ENCODE measurements at places on chromosomes 4 and X. TPM values are rescaled to one million over a fixed set of nuclear protein-coding genes. Genes with fewer than 3 reads are reported as not detected.

Gene SH3D19
- total RNA-seq: 41.7 TPM

DNA sequence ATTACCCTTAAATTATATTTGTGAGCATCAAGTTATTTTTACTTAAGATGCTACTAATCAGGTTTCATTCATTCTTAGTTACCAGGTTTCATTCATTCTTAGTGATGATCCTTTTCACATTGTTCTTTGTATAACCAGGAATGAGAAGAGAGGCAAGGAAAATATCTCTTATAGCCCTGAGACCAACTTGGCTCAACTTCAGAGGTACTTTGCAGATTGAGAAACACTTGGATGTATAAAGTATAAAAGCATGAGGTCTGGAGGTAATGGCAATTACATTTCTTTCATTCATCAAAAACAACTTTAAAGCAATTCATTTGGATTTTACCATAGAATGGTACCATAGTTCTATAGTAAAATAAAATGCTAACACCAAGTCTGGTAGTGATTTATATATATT is 231.0 kb downstream of the PRDM5 start:
- DNase-seq: no peak

Gene YTHDC1
- total RNA-seq: 116 TPM

GRCh38 chr4:112562254-112562879 is 46.4 kb upstream of the NEUROG2 start:
- no peak for DNase-seq

Gene SLC10A7
- 26.7 TPM for total RNA-seq

GRCh38 chr4:146343199-146343598 is 128.9 kb downstream of the REELD1 start:
- no peak for DNase-seq

- no peak for DNase-seq
These were observed 201.4 kb downstream of the SPOCK3 start for GRCh38 chr4:167032871-167033270.

DNA sequence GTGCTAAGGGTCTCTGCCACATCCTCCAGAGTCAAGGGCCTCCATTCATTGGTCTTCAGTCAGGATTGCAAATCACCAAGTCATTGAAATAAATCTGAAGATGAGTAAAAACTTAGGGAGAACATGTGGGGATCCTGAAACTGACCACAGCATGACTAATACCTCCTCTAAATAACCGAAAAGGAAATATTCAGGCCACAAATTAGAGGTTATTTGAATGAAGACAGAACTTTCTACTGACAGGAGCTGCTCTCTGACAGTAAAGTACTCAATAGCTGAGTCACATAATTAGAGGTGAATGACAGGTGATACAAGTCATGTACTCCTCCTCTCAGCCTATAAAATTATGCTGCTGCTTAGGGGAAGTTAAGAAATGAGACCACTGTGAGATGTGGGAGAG is 240.2 kb upstream of the F9 start:
- DNase-seq: no peak

Gene NEXMIF
- total RNA-seq: 2.4 TPM

DNA sequence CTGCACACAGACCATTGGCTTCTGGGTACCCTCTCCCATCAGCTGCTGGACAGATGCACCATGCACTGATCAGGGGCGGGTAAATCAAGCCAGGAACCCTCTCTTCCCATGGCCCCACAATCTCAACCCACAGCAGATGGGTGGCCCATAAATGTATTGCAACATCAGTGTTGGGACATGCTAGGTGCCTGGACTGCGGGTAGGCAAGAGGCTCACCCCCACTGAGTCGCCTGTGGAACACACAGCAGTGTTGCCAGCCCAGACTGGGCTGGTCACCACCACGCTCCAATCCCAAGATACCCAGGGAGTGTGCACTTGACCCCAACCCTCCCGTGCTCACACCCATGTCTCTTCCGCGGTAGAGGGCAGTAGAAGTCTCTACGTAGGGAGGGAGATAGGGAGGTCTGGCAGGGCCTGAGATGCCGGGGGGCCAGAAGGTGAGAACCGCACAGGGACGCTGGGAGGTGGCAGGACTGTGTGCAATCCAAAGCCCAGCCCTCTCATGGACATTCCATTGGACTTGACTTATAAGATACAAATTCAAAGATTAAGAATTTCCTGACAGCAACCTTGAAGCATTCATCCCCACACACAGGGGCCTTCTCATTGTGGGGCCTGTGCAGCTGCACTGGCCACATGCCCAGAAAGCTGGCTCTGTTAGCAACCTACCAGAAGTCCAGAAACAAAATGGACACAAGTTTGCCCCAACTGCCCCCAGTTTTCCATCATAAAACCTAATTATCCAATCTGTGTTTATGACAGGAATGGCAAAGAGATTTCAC is 183.7 kb downstream of the NSUN7 start:
- DNase-seq: no peak

Gene NDNF
- total RNA-seq: 26.3 TPM

Gene ARMCX4
- total RNA-seq: 29.8 TPM

DNA sequence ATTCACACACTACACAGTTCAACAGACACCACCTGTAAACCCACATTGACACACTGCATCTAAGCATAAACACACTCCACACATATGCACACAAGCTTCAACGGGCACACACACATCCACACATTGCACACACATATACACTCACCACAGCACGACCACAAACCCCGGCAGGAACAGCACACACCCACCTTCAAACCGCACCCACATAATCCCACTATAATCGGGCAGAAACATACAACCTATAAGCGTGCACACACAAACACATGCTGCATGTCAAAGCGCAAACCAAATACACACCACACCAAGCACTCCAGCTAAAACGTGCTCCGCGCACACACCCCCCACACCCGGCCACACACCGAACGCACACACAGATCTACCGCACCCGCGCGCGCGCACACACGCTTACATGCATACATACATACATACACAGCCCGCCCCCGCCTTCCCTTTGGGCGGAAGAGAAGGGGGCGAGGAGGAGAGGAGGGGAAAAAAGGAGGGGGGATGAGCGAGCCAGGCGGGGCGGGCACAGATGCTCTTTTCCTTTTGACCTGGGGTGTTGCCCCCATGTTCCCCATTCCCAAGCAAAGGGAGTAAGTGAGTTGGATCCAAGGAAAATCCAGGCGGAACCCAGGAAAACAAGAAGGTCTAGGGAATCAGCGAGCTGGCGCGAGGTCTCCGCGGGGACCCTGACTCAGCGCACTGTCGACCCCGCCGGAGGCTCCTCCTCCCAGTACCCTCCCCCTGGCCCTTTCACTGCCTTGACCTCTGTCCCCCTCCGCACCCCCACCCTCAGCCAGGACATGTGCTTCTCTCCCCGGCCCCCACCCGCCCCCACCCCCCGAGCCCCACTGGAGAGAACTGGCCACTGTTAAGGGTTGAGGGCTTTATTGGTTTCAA is 9.9 kb downstream of the ARHGAP36 start:
- DNase-seq: no peak

DNA sequence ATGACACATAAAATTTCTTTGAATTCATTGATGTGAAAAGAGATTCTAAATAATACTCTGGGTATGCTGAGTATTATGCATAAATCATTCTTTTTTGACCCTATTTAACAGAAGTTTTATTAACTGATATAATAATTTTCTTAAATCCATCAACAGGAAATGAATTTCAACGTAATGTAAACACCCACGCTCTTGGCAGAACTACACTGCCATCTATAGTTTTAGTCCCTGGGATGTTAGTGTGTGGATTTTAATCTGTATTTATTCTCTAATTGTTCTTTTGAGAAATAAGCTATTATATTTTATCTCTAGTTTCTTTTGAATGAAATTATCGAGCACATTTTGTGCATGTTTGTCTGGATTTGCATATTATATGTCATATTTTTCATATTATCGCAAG is 666.8 kb upstream of the NDST4 start:
- DNase-seq: no peak

GRCh38 chr4:42816880-42817400 is 75.6 kb upstream of the GRXCR1 start:
- no peak for DNase-seq

Gene ANXA5
- total RNA-seq: 141 TPM

GRCh38 chr4:142463206-142463605 is 382.9 kb downstream of the INPP4B start:
- no peak for DNase-seq

DNA sequence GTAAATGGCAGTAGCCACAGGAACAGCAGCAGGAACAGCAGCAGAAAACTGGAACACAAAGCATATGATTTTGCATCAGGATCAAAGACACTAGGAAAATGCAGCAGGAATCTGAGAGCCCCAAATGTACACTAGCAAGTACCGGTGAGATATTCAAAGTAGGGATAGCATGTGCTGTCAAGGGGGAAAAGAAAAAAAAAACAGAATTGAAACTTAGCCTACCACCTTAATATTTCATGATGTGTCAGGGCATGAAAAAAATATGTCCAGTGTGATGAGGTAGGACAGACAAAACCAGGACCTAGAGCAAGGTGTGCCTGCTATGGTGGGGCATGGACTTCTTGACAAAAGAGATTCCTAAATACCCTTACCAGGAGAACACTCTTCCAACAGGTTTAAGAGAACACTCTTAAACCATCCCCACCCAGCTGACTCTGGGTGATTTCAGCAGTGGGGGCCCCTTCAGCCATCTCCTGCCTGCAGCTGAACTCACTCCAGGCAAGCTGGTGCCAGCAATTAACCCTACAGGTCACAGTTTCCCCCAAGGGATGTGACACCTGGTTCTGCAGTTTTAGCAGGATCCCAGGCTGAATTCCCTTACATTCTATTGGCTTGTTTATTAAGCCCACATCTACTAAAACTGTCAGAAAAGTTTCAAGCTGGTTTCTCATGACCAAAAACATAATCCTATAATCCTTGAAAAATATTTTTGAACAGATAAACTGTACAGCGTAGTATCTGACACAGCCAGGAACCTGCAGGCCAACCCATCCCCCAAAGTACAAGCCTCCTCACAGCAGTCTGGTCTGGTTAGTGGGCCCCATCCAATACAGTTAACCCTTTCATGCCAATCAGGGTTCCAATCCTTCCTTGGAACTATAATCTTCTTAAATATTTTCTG is 62.9 kb upstream of the FMR1 start:
- DNase-seq: no peak

- DNase-seq: no peak
These were observed 38.8 kb downstream of the CLCN3 start for GRCh38 chr4:169658975-169659715.

- DNase-seq: no peak
These were observed 40.4 kb downstream of the ATXN3L start for GRCh38 chrX:13279279-13280018.

Gene TLR6
- total RNA-seq: 3.0 TPM

GRCh38 chr4:25223802-25224375 is 9.9 kb upstream of the PI4K2B start:
- no peak for DNase-seq

DNA sequence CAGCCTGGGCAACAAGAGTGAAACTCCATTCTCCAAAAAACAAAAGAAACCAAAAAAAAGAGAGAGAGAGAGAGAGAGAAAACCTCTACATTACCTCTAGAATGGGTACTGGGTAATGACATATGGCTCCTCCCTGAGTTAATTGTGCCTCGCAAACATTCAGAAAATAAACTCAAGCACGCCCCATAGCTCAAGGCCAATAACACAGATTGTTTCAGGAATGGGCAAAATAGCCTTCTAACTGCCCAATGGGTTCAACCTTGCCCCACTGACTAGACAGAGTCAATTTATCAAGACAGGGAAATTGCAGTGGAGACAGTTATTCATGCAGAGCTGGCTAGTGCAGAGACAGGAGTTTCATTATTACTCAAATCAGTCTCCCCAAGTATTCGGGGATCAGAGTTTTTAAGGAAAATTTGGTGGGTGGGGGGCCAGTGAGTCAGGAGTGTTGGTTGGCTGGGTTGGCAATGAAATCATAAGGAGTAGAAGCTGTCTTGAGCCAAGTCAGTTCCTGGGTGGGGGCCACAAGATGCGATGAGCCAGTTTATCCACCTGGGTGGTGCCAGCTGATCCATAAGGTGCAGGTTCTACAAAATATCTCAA is 25.1 kb downstream of the NIPAL1 start:
- DNase-seq: no peak

Gene PDCL2
- not detected for total RNA-seq

DNA sequence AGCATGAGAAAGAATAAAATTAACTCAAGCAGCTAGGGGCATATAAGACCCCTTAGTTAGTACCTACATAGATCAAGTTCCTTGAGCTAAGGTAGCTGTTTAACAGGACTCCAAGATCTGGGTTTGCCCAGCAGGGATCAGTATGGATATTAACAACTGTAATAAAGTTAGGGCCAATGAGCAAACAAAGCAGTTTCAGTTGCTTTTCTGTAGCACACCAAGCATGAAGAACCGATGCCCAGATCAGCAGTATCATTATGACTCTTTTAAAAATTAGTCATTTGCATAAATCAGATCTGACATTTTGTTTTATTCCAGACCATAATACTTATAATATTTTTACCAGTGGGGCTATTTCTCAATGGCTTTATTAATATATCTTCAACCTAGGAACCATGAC is 80.9 kb downstream of the C4orf33 start:
- DNase-seq: no peak

GRCh38 chr4:52687696-52688095 is 28.6 kb upstream of the USP46 start:
- DNase-seq: no peak

Data from ureter (tissue), 1 donor.